IPS DF 6.9 (cell line): ENCODE measurements at places on chromosomes 3 and 15.

DNA sequence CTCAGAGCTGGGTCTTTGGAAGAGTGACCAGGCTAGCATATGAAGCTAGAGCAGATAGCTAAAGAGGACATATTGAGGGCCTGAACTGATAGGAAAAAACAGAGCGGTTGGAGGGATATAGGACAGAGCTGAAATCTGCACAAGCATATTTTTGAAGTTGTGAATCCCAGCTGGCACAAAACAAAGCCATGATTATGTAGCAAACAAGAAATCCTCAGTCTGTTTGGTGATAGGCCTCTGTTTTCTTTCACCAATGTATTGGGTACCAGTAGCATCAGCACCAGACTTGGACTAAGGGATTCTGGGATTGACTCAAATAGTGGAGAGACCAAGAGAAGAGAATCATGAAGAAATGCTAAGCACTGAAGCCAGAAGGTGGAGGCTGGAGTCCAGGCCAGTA lies 151.0 kb downstream of the FAM43A start:
- DNase-seq, result no peak

- no peak for DNase-seq
Measured at GRCh38 chr15:80019168-80019745, 40.2 kb upstream of the ZFAND6 start.

DNA sequence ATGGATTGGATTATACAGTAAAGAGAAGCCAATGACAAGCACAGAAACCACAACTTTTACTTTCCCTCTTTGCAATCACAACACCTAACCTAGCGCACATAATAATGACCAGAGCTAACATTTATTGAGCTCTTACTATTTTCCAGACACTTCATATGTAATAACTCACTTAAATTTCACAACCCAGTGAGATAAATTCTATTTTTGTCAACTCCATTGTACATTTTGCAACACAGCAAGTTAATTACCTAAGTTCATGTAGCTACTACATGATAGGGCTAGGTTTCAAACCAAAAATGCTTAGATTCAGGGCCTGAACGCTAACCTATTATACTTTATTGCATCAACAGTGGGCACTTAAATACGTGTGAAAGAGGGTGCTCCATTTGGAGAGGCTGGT lies 89.5 kb downstream of the GADL1 start:
- DNase-seq, result no peak

GRCh38 chr15:57752840-57753239 lies 46.3 kb downstream of the POLR2M start:
- DNase-seq, result no peak

DNA sequence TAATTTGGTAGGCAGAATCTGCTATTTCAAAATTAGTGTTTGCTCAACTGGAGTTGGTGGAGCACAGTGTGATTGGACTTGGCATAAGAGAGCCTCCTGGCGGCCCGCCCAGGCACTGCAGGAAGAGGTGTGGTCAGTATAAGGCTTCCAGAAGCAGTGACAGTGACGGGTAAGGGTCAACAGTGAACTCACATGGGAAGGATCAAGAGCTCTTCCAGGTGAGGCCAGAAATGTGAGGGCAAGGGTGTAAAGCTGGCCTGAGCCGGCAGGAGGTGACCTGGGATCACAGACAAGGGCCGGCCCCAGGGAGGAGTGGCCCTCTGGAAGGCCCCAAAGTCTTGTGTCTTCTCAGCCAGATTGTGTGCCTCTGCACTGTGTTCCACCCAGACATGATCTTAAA lies 93.2 kb upstream of the RNF7 start:
- DNase-seq, result peak; percentile 55

GRCh38 chr15:71207141-71207540 lies 91.9 kb downstream of the THSD4 start:
- no peak for DNase-seq

DNA sequence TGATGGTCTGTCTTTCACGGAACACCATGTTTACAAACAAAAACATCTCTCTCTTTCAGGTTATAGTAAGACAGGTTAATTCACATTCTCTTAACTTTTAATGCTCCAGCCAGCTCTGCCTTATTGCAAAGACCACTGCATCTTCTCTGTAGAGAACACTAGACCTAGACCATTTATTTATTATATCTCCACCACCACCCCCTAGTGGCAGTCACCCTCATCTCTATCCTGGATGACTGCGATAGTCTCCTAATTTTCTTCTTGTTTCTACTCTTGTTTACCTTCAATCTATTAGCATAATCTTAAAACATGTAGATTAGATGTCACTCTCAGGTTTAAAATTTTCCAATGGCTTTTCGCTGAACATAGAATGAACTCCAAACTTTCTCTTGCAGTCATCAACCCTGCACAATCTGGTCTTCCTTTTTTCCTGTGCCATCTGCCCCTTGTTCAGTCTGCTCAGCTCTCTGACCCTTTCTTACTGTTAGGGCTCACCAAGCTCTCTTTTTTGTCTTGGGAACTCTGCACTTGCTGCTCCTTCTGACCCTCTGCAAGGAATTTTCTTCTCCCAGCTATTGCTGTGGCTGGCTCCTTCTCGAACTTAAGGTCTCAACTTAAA lies 155.6 kb downstream of the SQOR start:
- peak; percentile 5 for DNase-seq

DNA sequence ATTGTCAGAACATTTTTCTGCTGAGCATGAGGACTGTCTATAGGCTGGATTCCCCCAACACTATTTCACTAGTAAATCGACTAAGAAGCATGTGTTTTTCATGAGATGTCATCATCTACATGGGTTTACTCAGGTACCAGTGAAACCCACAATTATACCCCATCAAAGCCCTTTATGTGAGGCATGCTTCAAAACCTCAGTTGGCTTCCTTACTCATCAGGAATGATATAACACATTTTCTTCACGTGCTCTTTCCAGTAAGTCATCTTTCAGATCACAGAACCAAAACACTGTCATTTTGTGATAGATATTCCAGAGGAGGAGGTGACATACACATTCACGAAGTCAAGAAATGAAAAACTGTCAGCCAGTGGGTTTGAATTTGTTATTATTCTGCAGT lies 116.5 kb downstream of the ANO10 start:
- DNase-seq, result no peak

- no peak for DNase-seq
Measured at GRCh38 chr15:57503911-57504598, 87.6 kb upstream of the MYZAP start.

- DNase-seq, result no peak
Measured at GRCh38 chr3:37994639-37994972, 4.0 kb downstream of the VILL start.

GRCh38 chr3:138578961-138579574 lies 15.0 kb downstream of the CEP70 start:
- no peak for DNase-seq

- no peak for DNase-seq
Measured at GRCh38 chr3:127723011-127723567, 50.3 kb downstream of the ABTB1 start.

GRCh38 chr15:28107904-28108275 lies 8.8 kb upstream of the OCA2 start:
- no peak for DNase-seq

DNA sequence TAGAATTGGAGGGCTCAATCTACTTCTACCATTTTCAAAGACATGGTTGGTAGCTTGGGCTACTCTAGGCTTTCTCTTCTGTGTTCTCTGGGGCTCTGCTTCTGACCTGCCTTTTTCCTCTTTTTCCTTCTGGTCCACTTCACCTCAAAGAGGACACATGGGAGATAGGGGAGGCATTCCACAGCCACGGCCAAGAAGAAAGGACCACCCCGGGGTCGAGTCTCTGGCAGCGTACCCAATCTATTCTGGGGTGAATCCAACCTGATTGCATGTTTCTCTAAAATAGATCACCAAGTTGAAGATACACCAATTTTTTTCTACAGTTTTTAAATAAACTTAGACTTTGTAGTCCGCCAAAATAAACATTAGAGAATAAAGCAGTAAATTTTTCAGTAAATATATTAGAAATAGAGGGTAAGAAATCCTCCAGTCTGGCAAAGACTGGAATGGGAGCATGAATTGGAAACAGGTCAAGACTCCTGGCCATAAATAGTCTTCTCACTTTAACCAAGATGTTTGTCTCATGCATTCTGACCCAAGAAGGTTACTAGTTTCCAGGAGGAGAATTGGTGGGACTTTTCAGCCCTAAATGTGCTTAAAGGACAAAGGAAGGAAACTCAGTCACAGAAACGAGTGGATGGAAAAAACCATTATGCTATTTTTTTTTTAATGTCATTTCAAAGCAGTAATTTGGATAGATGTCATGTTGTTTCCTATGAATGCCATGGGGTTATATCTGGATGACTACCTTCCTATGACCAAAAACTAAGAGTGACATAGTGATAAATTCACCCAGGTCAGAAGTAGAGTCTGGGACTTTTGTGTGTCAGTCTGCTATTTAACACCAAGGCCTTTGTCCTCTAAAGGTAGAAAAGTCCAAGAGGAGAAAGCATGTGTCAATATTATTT lies 71.3 kb upstream of the PHLDB2 start:
- DNase-seq, result no peak

DNA sequence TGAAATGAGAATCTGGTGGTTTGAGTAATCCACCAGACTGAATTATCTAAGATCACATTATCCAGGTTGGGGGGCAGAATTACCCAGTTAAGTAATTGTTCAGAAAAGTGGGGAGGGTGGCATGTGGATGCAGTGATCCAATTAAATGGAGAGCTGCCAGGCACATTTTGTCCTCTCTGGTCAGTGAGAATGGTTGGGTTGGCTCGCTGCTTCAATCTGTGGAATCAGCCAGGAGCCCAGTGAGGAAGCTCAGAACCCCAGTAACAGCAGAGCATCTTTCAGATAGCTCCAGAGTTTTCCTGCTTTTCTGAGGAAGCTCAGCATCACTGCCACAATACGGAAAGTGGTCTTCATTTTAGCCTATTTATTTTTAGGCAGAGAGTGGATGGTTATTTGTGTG lies 6.4 kb upstream of the EXOG start:
- DNase-seq, result no peak

DNA sequence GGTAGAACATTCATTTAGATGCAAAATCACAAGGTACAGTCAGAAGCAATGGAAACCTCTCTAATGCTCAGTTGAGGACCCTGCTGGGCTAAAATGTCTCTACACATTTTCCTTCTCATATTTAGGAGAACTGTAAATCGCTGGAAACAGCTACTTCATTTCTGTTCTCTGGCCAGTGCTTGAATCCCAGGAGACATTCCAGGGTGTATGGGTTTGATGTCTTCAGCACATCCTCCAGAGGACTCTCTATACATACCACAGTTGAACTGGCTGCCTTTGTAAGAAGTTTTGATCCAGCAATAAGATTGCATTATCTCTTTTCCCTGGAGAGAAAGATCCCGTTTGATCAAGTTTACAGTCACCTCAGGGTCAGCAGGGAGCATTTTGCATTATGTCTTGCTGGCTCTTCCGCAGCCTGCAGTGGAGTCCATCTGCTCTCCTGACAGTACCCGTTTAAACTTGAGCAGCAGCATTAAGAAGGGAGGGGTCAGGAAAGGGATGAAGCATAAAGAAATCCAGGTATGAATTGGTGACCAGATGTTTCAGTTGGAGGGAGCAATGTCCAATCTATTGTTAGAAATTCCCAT lies 676.0 kb downstream of the EPHA3 start:
- no peak for DNase-seq

DNA sequence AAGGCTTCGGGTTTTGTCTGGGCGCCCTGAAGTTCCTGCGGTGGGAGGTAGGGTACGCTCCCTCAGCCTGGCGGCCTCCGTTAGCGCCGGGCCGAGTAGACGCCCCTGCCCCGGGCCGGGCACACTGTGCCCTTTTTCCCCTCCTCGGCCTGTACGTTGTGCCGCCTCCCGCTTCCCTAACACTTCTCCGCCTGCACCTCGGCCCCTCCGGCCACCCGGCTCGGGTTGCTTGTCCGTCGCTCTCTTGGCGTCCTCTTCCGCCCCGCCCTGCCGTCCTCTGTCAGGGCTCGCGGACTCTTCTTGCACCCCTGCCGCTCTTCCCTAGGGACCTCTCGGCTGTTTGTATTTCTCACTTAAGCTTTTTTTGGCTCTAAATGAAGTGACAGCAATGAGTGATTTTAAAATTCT lies 384 bp downstream of the KNL1 start:
- peak; percentile 11 for DNase-seq

GRCh38 chr15:26630857-26631256 lies 142.0 kb downstream of the GABRB3 start:
- DNase-seq, result no peak

DNA sequence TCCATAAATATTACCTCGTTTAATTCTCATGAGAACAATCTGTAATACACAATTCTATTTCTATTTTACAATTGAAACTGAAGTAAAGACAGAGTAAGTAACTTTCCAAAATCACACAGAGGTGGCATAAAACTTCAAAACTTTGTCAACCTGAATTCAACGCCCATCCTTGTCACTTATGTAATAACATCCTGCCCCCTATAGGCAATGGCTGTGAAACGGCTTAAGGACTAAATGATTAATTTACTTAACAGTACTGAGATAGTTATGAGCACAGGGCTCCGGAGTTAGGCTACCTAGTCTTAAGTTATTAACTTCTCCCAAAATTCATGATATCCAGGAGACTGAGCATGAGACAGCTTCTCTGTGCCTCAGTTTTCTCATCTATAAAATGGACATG lies 293.1 kb upstream of the CHRM5 start:
- DNase-seq, result peak; percentile 27

DNA sequence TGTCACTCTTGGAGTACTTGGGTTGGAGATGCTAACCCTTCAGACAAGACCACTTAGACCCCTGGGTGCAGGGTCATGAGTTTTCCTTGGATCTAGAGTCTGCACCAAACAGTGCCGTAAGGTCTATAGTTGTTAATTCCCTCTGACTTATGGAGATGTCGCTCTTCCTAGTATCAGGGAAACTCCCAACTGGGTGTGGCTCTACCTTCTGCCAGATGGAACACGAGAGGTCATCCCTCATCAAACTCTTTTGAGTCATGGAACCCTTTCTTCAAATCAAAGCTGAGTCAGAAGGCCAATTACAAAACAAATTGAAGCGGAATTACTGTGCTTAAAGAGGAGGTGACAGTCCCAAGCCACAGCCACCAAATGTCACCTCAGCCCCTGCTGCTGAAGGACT lies 514.9 kb upstream of the PROK2 start:
- no peak for DNase-seq

- no peak for DNase-seq
Measured at GRCh38 chr15:74144153-74144775, 13.9 kb downstream of the ISLR2 start.

DNA sequence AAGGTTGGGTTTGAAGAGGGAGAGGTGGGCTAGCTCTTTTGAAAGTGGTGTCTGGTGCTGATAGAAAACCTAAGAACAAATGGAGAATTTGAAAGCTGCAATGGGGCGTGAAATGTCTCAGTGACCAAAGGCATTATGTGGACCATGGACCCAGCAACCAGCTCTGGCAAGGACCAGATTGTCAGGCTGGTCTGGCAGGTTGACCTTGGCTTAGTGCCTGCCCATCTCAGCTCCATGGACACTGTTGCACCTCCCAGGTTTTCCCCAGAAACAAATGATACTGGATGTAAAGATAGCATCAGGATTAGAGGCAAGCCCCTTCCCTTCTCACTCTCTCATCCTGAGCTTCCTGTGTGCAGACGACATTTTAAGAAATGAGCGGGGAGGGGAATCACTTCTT lies 302.9 kb upstream of the LRRFIP2 start:
- no peak for DNase-seq

GRCh38 chr3:146529021-146529420 lies 15.4 kb downstream of the PLSCR1 start:
- no peak for DNase-seq

GRCh38 chr3:107347751-107348150 lies 29.5 kb upstream of the CCDC54 start:
- no peak for DNase-seq

- DNase-seq, result no peak
Measured at GRCh38 chr15:46556010-46556409, 921.2 kb downstream of the SQOR start.

- DNase-seq, result no peak
Measured at GRCh38 chr3:5929027-5929426, 741.5 kb downstream of the EDEM1 start.

- no peak for DNase-seq
Measured at GRCh38 chr15:100688549-100689120, 86.2 kb downstream of the ASB7 start.
